ENCODE measurements at places on chromosomes 11 and 22.

DNA sequence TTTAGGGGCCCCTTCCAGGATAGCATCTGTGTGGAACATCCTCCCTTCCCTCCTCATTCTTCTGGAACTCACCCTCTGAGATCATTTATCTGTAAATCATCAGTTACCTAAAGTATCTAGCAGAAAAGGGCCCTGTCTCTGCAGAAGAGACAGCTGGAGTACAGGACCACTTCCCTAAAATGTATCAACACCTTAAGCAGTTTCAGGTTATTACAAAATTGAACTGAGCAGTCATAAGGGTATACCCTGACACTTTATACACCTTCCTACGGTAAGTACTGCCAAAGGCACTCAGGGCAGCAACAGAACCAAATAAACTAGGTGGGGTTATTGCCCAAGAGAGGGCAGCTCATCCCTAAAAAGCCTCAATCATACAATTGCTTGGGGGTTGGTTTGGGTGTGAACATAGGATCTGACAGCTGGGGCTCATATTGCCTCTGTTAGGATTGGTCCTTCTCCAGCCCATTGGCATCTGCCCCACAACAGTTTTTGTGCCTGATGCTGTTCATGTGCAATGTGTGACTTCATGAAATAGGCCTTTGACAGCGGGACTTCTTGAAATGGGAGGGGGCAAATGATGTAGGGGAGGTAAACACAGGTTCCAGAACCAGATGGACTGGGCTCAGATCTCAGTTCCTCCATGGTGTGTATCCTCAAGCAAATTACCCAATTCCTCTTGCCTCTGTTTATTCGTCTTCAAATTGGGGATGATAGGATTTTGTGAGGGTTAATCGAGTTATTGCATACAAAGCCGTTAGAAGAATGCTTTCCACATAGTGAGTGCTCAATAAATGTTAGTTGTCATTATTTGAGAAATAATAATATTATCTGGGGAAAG is 2.9 kb downstream of the POU2AF3 start:
- DNase-seq: no peak

DNA sequence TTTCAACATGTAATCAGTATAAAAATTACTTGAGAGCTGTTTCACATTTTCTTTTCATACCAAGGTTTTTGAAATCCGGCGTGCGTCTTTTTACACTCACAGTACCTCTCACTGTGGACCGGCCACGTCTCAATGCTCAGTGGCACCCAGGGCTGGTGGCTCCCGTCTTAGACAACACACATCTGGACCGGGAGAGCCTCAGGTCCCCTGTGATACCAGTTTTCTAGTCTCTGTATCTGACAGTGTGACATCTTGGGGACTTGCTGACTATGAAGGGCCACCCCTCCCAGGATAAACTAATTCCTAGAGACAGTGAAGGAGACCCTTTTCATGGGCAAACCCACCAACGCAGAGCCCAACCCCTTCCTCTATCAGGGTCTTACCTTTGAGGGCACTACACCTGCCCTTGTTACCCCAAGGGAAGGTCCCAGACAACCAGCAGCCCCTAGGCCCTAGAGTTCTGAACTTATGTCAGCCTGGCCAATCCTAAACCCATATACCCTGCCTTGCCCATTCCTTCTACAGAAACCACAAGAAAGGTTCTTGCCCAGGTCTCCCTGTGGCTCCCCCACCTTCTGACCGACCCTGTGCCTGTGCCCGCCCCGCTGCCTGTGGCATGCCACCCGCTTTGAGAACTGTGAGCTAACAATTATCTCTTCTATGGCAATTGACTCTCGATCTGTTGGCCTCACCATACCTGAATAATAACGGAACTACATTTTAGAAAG is 6.1 kb upstream of the ASCL2 start:
- no peak for DNase-seq

DNA sequence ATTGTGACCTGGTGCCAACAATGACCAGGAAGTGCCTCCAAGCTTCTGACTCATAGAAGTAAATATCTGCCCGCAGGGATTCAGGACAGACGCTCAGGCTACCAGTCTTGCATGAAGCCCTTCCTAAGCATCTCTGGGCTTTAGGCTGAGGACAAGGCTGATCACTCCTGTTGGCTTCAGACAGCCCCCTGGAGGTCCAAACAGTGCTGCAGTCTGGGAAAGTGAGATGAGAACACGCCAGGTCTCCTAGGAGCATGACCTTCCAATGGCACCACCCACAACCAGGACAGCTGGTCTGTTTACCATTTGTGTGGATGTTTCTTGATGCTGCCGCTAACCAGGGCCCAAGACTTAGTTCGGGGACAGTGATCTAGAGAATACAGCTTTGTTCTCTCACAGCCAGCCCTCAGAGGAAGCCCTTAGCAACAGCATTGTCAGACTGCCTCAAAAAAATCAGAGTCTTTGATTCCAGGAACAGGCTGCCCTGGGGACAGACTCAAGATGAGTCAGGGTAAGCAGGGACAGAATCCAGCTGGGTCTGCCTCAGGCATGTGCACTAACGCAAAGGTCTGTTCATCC is 111.2 kb downstream of the ZNF280B start:
- DNase-seq: no peak

DNA sequence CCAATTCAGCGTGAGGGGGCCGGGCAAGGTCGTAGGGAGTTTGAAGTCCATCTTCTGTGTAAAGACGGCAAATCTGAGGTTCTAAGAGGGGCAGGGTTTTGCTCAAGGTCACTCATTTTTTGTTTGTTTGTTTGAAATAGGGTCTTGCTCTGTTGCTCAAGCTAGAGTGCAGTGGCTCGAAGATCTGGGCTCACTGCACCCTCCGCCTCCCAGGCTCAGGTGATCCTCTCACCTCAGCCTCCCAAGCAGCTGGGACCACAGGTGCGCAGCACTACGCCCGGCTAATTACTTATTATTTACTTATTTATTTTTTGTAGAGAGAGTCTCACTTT is 355 bp upstream of the AP1B1 start:
- DNase-seq: no peak

DNA sequence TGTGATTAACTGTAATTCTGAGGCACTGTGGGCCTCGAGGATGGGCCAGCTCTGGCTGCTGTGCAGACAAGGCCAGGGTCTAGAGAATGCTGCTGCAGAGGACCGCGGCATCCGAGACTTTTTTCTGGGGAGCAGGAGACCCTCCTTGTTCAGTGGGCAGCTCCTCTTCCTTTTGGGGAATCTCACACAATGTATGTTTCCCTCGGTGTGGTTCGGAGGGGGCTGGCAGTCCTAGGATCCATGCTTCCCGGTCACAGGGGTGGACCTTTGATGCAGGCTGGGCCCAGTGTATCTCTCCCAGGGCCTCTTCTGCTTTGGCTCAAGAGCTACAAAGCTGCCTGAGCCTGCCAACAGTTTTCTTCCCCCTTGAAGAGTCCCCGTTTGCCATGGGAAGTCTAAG is 31.5 kb downstream of the MYEOV start:
- DNase-seq: no peak

GRCh38 chr22:33220476-33221080 is 162.4 kb upstream of the SYN3 start:
- DNase-seq: no peak

DNA sequence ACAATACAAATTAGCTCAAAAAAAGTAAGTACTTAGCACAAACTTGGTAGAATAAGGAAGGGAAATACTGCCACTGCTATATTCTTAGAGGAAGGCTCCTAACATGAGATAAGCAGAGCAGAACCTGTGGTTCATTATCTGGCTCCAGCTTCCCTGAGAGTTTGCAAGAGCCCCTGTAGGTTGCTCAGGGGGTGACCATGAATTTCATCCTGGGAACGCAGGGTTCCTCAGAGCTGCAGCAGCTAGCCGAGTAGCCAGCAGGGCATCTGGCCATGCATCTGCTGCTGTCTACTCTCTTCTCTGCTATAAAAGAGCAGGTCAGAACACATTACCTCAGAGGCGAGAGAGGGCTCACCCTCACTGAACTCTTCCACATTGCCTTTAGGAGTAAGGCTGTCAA is 67.3 kb downstream of the TRPC6 start:
- no peak for DNase-seq

- DNase-seq: no peak
Observed at GRCh38 chr11:40338062-40338461, 1121.4 kb downstream of the LRRC4C start.

GRCh38 chr11:57406337-57406904 is 16.0 kb upstream of the PRG2 start:
- DNase-seq: no peak

GRCh38 chr11:15622231-15622890 is 507.6 kb downstream of the INSC start:
- no peak for DNase-seq

DNA sequence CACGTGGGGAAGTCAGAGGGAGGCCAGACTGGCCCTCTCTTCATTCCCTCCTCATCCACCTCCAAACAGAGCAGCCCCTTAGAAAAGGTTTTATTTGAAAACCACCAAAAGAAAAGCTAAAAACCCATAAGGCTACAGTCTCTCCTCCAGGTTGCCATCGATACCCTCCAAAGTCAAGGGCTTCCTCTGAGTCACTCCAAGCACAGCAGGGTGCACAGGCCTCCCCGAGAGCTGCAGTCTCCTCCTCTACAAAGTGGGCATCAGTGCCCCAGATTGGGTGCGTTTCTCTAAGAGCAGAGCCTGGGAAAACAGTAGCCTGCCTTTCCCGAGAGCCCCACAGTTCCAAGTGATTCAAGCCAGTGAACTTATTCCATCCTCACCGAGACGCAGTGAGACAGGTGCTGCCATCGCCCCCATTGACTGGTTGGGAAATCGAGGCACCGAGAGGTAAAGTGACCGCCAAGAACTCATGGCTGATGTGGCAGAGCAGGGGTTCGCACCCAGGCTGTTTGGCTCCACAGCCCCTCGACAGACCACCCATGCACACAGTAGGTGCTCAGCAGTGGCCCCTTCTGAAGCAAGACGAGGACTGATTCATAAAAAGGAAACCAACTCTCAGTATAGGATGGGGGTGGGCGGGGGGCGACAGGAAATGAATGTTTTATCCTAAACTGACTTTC is 91.7 kb upstream of the SHISAL1 start:
- no peak for DNase-seq

DNA sequence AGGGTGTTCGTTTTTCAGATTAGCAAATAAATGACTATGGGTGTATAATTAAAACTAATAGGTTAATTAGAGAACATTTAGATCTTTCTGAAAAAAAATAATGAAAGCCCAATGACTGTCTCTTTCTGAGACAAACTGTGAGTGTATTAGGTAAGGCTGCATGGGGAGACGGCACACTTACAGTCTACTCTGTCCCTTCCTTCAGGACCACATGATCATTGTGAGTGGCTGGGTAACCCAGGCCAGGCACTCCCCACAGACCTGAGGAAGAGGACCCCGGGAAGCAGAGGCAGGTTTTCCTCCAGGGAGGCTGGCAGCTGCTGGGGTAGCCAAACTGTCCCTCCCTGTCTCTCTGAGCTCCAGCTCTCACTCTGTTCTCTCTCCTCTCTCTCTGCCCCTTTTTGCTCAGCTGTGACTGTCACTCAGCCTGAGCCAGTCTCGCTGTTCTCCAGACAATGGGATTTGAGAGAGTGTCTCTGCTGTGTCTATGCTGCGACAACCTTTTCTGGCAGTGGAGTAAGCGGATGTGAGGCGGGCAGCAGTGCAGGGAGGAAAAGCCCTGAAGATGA is 83.1 kb upstream of the NCAM1 start:
- no peak for DNase-seq

DNA sequence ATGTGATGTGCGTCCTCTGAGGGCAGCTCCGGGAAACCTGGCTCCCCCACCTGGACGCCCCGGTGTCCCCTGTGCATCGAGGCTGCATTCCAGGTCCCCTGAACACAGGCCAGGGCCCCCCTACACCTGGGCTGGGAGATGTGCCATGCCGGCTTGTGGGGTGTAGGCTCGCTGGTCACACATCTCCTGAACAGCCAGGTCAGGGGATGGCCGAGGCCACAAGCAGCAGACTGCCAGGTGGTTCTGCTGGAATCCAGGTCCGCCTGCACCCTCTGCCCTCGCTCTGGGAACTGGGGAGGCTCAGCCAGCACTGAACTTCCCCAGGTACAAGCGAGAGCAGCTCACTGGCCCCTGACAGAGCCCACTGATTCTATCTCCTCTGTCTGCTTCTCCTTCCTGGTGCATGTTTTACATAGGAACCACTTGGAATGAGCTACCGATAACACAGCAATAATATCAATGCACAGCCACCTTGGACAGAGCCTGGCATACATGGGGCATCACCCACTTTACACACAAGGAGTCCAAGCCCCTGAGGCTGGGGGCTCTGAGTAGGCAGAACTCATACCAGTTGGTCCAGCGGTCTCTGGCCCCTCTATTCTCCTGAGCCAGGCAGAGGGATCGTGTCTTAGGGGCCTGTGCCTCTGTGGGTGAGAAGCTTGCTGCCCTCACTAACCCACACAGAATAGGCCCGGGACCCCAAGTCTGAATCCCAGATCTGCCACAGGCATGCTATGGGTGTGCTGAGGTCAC is 46.8 kb downstream of the TBX1 start:
- DNase-seq: no peak

GRCh38 chr22:26568207-26568706 is 21.7 kb downstream of the TPST2 start:
- DNase-seq: no peak

- no peak for DNase-seq
Observed at GRCh38 chr11:101553891-101554292, 29.9 kb downstream of the TRPC6 start.

- DNase-seq: no peak
Observed at GRCh38 chr11:134349109-134349801, 17.5 kb downstream of the GLB1L2 start.

- no peak for DNase-seq
Observed at GRCh38 chr11:2992997-2993325, 832 bp upstream of the NAP1L4 start.

DNA sequence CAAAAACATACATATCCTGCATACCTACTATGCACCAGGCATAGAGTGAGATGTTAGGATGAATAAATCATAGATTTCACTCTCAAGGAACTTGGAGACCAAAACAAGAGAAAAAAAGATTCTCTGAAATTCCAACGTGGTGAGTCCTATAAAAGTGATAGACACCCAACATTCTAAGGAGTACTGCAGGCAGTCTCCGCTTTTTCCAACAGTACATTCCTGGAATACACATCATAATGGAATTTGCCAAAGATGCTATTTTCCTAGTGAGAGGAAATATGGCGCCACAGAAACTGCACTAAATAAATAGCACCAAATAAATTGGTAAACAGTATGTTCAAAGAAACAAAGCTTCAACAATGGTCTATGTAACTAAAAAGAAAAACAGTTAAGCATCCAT is 6.0 kb downstream of the TMEM123 start:
- DNase-seq: no peak

DNA sequence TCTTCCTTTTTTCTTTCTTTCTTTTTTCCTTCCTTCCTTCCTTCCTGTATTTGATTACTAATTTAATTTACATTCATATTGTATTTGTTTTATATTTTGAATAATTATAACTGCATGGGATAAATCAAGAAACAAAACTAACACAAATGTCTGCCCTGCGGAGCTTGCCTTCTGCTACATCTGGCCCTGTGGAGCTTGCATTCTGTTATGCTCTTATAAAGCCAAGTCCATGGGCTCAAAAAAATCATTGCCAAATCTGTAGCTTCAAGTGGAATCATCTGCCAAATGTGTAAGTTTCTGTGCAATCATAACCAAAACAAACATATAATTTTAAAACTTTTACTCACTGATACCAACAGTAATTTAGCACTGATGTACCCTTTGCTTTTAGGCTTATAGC is 8.0 kb upstream of the OR52J3 start:
- no peak for DNase-seq

GRCh38 chr11:115674176-115674936 is 170.1 kb upstream of the CADM1 start:
- DNase-seq: no peak

- DNase-seq: no peak
Observed at GRCh38 chr11:123526027-123526805, 96.1 kb downstream of the GRAMD1B start.

Measured in activated effector memory CD4-positive, alpha-beta T cell treated with Interleukin-2 at 50 U/mL for 16 hours (primary cell).